Smooth muscle cell of bladder (primary cell): ENCODE measurements at places on chromosomes 11 and 22. TPM values are rescaled to one million over a fixed set of nuclear protein-coding genes. Genes with fewer than 3 reads are reported as not detected.

The DSCAML1 gene
- not detected in 2 replicates for total RNA-seq

The OR8D4 gene
- total RNA-seq: not detected in 2 replicates

The GPR83 gene
- under 0.01 TPM in 1 of 2 replicates, not detected in the other for total RNA-seq

The MRGPRE gene
- not detected in 2 replicates for total RNA-seq

The YDJC gene
- 9.1 and 9.4 TPM in 2 replicates for total RNA-seq

The CHST1 gene
- total RNA-seq: 0.14 and 0.37 TPM in 2 replicates

The FERMT3 gene
- 1.4 and 2.0 TPM in 2 replicates for total RNA-seq

The CCDC88B gene
- total RNA-seq: 1.6 and 1.7 TPM in 2 replicates

The C11orf86 gene
- 0.28 TPM in 2 replicates for total RNA-seq

The SCGB2A2 gene
- not detected in 2 replicates for total RNA-seq

The PDE3B gene
- 1.4 and 3.1 TPM in 2 replicates for total RNA-seq

The FGF19 gene
- total RNA-seq: not detected in 2 replicates

The LPXN gene
- total RNA-seq: 4.3 and 8.1 TPM in 2 replicates

The C11orf42 gene
- total RNA-seq: not detected in 2 replicates

The OR2AT4 gene
- total RNA-seq: not detected in 2 replicates

The DEPDC7 gene
- 5.3 and 7.4 TPM in 2 replicates for total RNA-seq

The PEX16 gene
- total RNA-seq: 34.6 and 37.0 TPM in 2 replicates

The BCR gene
- 24.2 and 30.2 TPM in 2 replicates for total RNA-seq

The LDHAL6A gene
- total RNA-seq: not detected in 2 replicates

The H19 gene
- total RNA-seq: 1.7 and 64.3 TPM in 2 replicates

The SHANK2 gene
- 3.6 and 4.0 TPM in 2 replicates for total RNA-seq

The GLB1L2 gene
- total RNA-seq: 0.18 and 0.43 TPM in 2 replicates

The IGLL5 gene
- not detected in 2 replicates for total RNA-seq

The PTPN5 gene
- total RNA-seq: under 0.01 TPM in 1 of 2 replicates, not detected in the other

The RFPL1 gene
- total RNA-seq: not detected in 2 replicates

The KIF18A gene
- 2.6 and 5.5 TPM in 2 replicates for total RNA-seq

The DUSP8 gene
- total RNA-seq: under 0.01 and 0.09 TPM in 2 replicates

The GRM5 gene
- total RNA-seq: under 0.01 TPM in 1 of 2 replicates, not detected in the other

The MISFA gene
- total RNA-seq: 0.18 and 0.71 TPM in 2 replicates

The TMEM225 gene
- total RNA-seq: not detected in 2 replicates

The ANO3 gene
- total RNA-seq: 0.28 and 0.55 TPM in 2 replicates

The P4HA3 gene
- total RNA-seq: 20.8 and 35.9 TPM in 2 replicates

The C22orf15 gene
- 3.0 and 4.3 TPM in 2 replicates for total RNA-seq

The NRXN2 gene
- total RNA-seq: 0.57 and 0.74 TPM in 2 replicates

The PLAAT5 gene
- 0.09 and 0.14 TPM in 2 replicates for total RNA-seq

The BATF2 gene
- total RNA-seq: 0.37 and 0.71 TPM in 2 replicates

The GPHA2 gene
- not detected in 2 replicates for total RNA-seq

The PAFAH1B2 gene
- total RNA-seq: 111 and 136 TPM in 2 replicates

The IGF2 gene
- total RNA-seq: 1.8 and 7.3 TPM in 2 replicates

The CHRNA10 gene
- total RNA-seq: 0.43 and 0.83 TPM in 2 replicates

The TEX12 gene
- 0.14 and 0.28 TPM in 2 replicates for total RNA-seq
